ENCODE measurements at places on chromosomes 7 and 10.
A peak's percentile ranks its signal among the peaks of the same experiment; 100 is the strongest.

DNA sequence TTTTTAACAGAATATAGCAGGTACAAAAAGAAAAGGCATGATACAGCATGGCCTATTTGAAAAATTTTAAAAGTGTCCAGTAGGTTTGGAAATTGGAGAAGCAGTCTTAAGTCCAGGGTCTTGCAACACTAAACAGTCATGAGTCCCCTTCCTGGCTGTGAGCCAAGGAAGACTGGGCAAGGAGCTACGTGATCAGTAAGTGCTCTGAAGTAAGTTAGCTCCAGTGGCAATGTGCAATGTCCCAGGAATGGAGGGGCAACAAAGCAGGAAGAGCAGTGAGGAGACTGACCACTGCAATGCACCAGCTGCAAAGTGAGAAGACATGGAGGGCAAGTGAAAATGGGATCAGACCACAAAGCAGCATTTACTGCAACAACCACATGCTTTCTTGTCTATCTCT, 72.9 kb upstream of the GRID1 start:
- no peak for DNase-seq

- no peak for DNase-seq
Observed at GRCh38 chr7:33183504-33183903, 54.1 kb downstream of the BBS9 start.

- no peak for DNase-seq
Observed at GRCh38 chr7:47078241-47078640, 503.7 kb downstream of the TNS3 start.

GRCh38 chr10:43524434-43525247, 49.8 kb downstream of the ZNF239 start:
- DNase-seq = no peak

- no peak for DNase-seq
Observed at GRCh38 chr7:47294556-47295222, 287.2 kb downstream of the TNS3 start.

GRCh38 chr10:79101560-79102497, 33.1 kb downstream of the ZMIZ1 start:
- DNase-seq = no peak

GRCh38 chr10:125538947-125539731, 143.8 kb downstream of the TEX36 start:
- no peak for DNase-seq

- no peak for DNase-seq
Observed at GRCh38 chr7:142440219-142440905, 182.5 kb upstream of the PRSS58 start.

DNA sequence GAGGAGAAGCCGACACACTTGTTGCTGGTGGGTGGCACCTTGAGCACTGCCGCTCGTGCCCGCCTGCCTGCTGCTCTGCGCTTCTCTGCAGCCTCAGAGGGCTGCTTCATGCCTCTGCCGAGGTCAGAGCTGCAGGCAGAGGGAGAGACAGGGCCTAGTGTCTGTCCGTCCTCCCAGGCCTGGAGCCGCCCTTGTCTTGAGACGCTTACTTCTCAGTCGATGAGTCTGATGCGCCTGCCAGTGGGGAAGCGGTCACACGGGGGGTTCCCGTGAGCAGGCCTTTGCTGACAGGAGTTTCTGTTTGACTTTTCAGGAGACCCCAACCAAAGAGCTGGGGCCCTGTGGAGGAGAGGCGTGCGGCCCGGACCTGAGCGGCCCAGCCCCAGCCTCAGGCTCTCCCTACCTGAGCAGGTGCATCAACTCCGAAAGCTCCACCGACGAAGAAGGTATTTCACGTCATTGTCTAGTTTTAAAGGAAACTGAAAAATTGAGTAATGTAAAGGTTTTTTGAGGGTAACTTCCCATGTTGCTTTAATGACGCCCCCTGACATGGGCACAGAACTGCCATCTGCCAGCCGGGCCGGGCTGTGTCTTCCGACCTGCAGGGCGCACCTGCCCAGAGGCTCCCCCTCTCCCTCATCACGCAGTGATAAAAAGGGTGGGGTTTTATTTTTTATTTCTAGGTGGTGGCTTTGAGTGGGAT, 7.8 kb upstream of the BHLHA15 start:
- no peak for DNase-seq

- DNase-seq = peak; percentile 71
Observed at GRCh38 chr7:55571511-55572377, 558 bp downstream of the VOPP1 start.

DNA sequence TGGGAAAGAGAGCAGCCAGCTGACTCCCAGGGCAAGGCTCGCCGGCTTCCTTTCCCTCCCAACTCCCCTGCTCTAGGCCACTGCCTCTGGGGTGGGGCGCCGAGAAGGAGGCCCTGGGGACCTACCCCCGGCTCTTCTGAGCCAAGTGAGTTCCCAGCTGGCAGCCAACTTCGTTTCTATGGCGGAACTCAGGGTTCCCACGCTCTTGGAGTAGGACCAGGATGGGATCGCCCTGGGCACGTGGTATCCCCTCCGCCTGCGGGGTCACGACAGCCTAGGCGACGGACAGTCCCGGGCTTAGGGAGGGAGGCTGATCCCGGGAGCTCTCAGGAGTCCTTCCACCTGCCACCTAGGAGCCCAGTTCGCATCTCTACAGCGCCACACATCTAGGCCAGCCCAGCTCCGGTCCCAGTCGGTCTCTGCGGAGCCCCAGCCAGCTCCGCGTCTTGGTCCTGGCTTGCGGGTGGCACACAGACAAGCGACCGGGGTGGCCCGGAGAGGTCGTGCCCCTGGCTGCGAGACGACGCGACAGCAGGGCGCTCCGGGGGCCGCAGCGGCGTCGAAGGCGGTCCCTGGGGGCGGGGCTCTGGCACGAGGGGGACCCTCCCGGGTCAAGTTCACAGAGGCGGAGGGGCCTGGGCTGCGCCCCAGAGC, 20.5 kb upstream of the GATA3 start:
- DNase-seq = no peak

DNA sequence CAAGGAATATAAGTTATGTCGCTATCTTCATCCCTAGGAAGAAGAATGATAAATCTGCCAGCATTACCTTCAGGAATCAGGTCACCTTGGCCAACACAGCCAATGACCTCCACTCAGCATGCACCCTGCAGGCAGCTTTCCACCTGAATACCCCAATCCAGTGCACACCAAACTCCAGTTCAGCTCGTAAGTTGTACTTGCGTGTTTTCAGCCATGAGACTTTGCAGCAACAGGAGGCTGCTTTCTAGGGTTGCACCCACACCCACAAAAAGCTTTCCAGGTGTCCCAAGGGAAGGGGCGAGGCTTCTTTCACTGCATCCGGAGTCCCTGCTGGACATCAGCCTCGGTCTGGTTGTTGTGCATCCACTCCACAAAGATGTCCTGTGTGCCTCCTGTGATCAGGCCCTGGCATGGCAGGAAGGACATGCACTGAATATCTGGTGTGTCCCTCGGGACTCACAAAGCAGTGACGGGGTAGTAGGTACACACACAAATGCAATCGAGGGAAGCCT, 282.9 kb downstream of the GRID1 start:
- no peak for DNase-seq

GRCh38 chr10:13656337-13657100, 69.8 kb downstream of the PRPF18 start:
- DNase-seq = no peak

- DNase-seq = no peak
Observed at GRCh38 chr10:33421789-33422462, 87.5 kb upstream of the NRP1 start.

DNA sequence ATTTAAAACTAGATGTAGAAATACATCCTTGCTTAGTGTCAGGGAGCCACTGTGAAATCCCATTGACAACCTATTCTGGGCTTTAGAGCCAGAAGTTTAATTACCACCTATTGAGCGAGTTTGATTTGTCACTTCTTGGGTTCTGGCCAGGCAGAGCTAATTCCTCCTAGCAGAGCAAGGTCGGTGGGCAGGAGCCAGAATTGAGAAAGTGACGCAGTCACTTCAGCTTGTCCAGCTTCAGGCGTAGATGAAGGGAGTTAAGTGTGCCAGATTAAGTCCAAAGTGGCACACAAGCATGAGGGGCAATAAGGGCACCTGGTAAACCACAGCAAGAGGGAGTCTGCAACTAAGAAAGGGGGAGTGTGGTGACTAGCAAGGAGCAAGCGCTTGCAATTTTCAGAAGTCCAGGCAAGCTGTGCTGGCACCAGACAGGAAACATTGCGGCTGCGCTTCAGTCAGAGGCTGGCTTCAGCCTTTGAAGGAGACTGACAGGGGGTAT, 119.4 kb downstream of the ST7 start:
- DNase-seq = no peak

DNA sequence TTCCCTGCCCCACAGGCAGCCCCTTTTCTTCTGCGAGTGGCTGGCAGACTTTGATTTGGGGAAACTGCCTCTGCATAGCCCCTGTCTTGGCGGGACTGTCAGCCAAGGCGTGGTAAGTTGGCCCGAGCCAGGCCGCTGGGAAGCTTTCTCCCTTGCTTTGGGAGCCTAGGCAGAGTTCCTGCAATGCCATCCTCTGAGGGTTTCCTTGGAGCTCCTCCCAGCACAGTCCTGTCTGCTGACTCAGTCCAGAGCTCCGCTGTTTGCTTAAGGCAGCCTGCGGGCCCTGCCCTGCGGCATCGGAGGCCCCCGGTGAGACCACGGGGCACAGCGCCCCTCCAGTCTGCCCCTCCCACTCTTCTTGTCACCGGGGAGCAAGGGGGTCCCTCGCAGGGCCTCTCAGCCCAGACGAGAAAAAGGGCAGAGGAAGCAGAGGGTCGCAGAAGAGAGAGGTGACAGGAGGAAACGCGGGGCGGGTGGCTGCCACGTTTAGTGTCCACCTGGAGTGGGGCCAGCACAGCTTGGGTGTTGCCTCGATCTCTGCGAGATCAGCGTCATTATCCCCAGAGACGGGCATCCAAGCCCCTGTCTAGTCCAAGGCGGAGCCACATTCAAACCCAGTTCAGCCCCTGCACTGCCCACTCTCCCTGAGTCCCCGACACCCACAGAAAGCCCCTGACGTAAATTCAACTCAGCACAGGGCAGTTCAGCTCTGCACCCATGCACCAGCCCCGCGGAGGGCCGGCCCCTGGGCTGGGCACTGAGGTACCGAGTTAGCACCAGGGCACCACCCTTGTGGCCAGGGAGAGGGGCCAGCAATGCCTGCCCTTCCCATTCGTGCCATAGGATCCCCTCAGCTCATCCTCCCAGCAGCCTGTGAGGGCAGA, 59.0 kb upstream of the CHST15 start:
- DNase-seq = no peak

GRCh38 chr7:55271069-55271626, 94.0 kb upstream of the LANCL2 start:
- DNase-seq = no peak

DNA sequence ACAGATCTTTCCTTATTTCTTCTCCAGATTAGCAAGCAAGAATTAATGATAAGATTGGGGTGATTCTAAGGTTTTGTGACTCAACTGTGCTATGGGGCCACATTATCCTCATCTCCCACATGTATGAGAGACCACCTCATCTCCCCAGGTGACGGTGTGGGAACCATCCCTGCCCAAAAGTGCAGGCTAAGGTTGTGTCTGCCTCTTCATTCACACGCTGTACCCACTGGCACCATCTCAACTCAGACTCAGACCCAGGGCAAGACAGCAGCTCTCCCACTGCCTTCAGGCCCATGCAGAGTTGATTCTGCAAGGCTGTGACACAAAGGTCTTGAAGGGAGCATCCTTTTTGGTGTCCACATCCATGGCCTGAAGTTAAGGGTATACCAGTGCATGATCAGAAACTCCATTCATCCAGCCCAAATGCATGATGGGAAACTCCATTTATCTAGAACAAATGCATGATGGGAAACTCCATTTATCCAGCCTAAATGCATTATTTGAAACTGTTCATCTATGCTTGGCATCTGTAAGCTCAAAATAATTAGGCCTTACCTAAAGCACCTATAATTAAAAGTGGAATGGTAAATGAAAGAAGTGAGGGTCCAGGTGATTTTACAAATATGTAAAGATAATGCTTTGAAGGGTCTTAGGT, 99.4 kb downstream of the TCERG1L start:
- DNase-seq = no peak

- peak; percentile 85 for DNase-seq
Observed at GRCh38 chr7:98879198-98879978, 1.1 kb downstream of the TRRAP start.

Measured in CD4-positive, alpha-beta T cell treated with Interleukin-17A for 1 hour (primary cell).